A549 treated with GW870086 at 1 μM for 4 hours (cell line): ENCODE measurements at places on chromosomes 6 and 20. TPM values are rescaled to one million over a fixed set of nuclear protein-coding genes. Genes with fewer than 3 reads are reported as not detected.

TMEM200A gene
- total RNA-seq: 0.07 to 0.11 TPM (median 0.08 TPM) in 5 replicates

GFOD1 gene
- 1.6 to 1.9 TPM (median 1.8 TPM) in 5 replicates for total RNA-seq

OXT gene
- total RNA-seq: not detected in 5 replicates

SOBP gene
- total RNA-seq: 0.69 to 1.3 TPM (median 0.84 TPM) in 5 replicates

RBBP8NL gene
- total RNA-seq: 0.25 to 0.80 TPM (median 0.66 TPM) in 5 replicates

TRIM40 gene
- not detected in 5 replicates for total RNA-seq

BPIFB4 gene
- total RNA-seq: not detected in 5 replicates

PXT1 gene
- not detected in 5 replicates for total RNA-seq

HACE1 gene
- total RNA-seq: 1.8 to 2.9 TPM (median 2.8 TPM) in 5 replicates

SLC17A2 gene
- total RNA-seq: not detected in 5 replicates

MRAP2 gene
- 1.4 to 2.0 TPM (median 1.9 TPM) in 5 replicates for total RNA-seq

CBLN4 gene
- not detected in 5 replicates for total RNA-seq

TSPYL4 gene
- total RNA-seq: 2.7 to 3.5 TPM (median 3.2 TPM) in 5 replicates

TCP11 gene
- not detected in 5 replicates for total RNA-seq

ISM1 gene
- total RNA-seq: 0.14 to 0.27 TPM (median 0.24 TPM) in 5 replicates

TMC2 gene
- not detected in 5 replicates for total RNA-seq

SNAP91 gene
- total RNA-seq: 0.10 to 0.30 TPM (median 0.20 TPM) in 4 of 5 replicates, not detected in the other

OVOL2 gene
- 0.18 to 0.34 TPM (median 0.21 TPM) in 4 of 5 replicates, not detected in the other for total RNA-seq

RNF39 gene
- not detected in 5 replicates for total RNA-seq

PAX1 gene
- total RNA-seq: not detected in 5 replicates

LKAAEAR1 gene
- 0.95 to 2.2 TPM (median 1.1 TPM) in 5 replicates for total RNA-seq

NRM gene
- 20.5 to 30.6 TPM (median 26.1 TPM) in 5 replicates for total RNA-seq

MUCL3 gene
- 0.03 to 0.09 TPM (median 0.06 TPM) in 4 of 5 replicates, not detected in the other for total RNA-seq

C6orf132 gene
- 2.6 to 3.5 TPM (median 2.6 TPM) in 5 replicates for total RNA-seq

IPCEF1 gene
- total RNA-seq: 0.03 to 0.06 TPM (median 0.03 TPM) in 3 of 5 replicates, not detected in the others

KIF13A gene
- total RNA-seq: 17.6 to 21.4 TPM (median 19.3 TPM) in 5 replicates

SUMO4 gene
- total RNA-seq: not detected in 5 replicates

SPAG4 gene
- total RNA-seq: 2.9 to 6.0 TPM (median 4.7 TPM) in 5 replicates

PPP1R3G gene
- total RNA-seq: 1.6 to 2.4 TPM (median 2.0 TPM) in 5 replicates

TRAPPC3L gene
- total RNA-seq: not detected in 5 replicates

CALHM5 gene
- 0.02 to 0.10 TPM (median 0.05 TPM) in 5 replicates for total RNA-seq

C6orf118 gene
- total RNA-seq: 0.15 to 0.46 TPM (median 0.22 TPM) in 5 replicates

PROKR2 gene
- not detected in 5 replicates for total RNA-seq

RBPJL gene
- not detected in 5 replicates for total RNA-seq

COX4I2 gene
- not detected in 5 replicates for total RNA-seq

WRNIP1 gene
- total RNA-seq: 32.7 to 38.2 TPM (median 37.2 TPM) in 5 replicates

CRISP2 gene
- not detected in 5 replicates for total RNA-seq

ACSS2 gene
- total RNA-seq: 9.4 to 11.9 TPM (median 10.7 TPM) in 5 replicates

TRPC4AP gene
- 57.0 to 62.5 TPM (median 60.6 TPM) in 5 replicates for total RNA-seq

CCDC170 gene
- total RNA-seq: 0.07 to 0.17 TPM (median 0.13 TPM) in 4 of 5 replicates, not detected in the other

TMEM244 gene
- total RNA-seq: not detected in 5 replicates

MARCKS gene
- 11.0 to 19.6 TPM (median 17.1 TPM) in 5 replicates for total RNA-seq

LAMP5 gene
- 0.06 to 0.17 TPM in 2 of 5 replicates, not detected in the others for total RNA-seq

ZNF335 gene
- total RNA-seq: 6.9 to 9.6 TPM (median 8.9 TPM) in 5 replicates

GATA5 gene
- 0.37 to 0.88 TPM (median 0.64 TPM) in 5 replicates for total RNA-seq

AIF1 gene
- total RNA-seq: not detected in 5 replicates

ZC3H12D gene
- total RNA-seq: 0.02 to 0.10 TPM (median 0.07 TPM) in 5 replicates

STX11 gene
- 1.9 to 2.8 TPM (median 2.1 TPM) in 5 replicates for total RNA-seq

MTFR2 gene
- 11.1 to 12.4 TPM (median 11.6 TPM) in 5 replicates for total RNA-seq

OPN5 gene
- not detected in 5 replicates for total RNA-seq

OR2H1 gene
- total RNA-seq: not detected in 5 replicates

LIN28B gene
- 0.97 to 1.6 TPM (median 1.4 TPM) in 5 replicates for total RNA-seq

LGSN gene
- total RNA-seq: 2.0 to 2.8 TPM (median 2.7 TPM) in 5 replicates
